ENCODE measurements at places on chromosomes 13 and 19. TPM values are rescaled to one million over a fixed set of nuclear protein-coding genes. Genes with fewer than 3 reads are reported as not detected.

- no peak for DNase-seq
These were observed 586.7 kb upstream of the SGCG start for GRCh38 chr13:22594041-22594440.

DNA sequence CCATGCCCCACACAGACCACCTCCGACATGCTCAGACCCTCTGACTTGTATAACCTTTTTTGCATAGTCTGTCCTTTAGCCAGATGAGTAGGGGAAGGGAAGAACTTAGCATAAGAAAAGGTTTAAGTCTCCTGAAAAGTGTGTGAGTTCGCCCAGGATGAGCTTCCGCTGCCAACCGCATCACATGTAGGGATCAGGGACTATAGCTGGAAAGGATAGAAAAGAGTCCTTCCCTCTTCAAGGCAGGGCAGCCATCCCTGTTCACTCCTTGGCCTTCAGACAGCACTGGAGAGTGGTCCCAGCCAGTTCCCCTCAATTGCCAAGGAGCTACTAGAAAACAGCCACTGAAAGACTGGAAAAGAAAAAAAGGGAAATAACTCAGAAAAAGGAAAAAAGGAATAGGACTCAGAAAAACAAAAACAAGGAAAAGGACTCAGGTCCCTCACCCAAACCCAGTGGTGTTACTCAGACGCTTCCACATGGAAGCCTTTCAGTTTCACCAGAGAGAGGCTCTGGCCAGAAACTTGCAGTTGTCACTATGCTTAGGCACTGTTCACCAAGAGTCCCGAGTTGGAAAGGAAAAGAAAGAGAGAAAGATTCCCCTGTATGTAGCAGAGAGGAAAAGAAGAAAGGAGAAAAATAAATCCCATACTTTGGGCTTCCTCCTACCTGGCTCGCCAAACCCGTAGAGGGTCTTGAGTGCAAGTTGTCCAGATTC lies 5.6 kb upstream of the TM9SF2 start:
- no peak for DNase-seq

Gene KL
- 2.3 TPM for total RNA-seq

GRCh38 chr13:43848001-43848649 lies 31.4 kb downstream of the CCDC122 start:
- DNase-seq, result no peak

Gene ZNF443
- 11.1 TPM for total RNA-seq

DNA sequence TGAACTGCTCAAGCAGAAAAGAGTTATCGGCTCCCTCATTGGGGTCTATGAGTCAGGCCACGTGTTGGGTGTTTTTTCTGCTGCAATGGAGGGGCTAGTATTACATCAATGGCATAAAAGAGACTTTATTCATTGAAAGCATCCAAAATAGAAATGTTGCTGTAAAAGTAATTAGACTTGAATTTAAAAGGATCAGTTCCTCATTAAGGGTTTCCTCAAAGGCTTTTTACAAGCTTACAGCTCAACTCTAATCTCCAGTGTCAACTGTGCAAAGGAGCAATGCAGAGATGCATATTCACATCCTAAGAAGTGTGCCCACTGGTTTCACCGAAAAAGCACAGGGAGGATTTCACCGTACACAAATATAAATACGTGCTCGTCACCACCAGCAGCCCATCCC lies 300.3 kb downstream of the FOXO1 start:
- DNase-seq, result no peak

GRCh38 chr13:109126178-109126577 lies 496.8 kb downstream of the MYO16 start:
- DNase-seq, result no peak

Gene ZNF845
- total RNA-seq, result 6.8 TPM

DNA sequence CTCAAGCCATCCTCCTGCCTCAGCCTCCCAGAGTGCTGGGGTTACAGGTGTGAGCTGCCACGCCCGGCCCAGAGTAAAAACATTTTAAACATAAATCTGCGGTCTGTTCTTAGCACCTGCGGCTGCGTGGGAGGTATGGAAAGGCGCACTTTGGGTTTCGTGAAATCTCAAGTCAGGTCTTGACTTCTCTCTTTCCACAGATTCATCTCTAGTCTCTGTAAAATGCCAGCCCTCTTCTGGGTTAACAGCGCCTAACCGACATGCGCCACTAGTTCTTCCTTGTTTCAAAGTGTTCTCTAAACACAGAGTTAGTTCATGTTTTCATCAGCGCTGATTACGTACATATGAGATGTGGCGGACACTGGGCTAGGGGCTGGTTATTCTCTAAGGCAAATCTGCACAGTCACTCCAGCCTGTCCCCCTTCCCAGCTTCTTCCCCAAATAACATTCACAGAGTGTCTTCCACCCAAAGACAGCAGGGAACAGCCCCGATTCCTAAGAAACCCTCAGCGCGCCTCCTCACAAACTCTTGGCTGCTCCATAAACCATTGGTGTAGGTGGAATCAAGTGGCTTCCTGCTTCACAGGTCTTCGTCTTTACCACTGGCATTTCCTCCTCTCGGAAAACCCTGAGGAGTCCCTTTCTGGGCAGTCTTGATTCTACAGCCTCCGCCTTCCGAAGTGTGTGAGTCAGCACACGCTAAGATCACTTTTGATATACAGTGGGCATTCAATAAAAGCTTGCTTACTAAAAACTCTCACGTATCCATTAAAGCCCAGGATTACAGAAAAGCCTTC lies 1.4 kb downstream of the PARP4 start:
- DNase-seq, result peak; percentile 30

Gene NAPSA
- 0.51 TPM for total RNA-seq

GRCh38 chr13:52894413-52894812 lies 46.0 kb upstream of the PCDH8 start:
- no peak for DNase-seq

DNA sequence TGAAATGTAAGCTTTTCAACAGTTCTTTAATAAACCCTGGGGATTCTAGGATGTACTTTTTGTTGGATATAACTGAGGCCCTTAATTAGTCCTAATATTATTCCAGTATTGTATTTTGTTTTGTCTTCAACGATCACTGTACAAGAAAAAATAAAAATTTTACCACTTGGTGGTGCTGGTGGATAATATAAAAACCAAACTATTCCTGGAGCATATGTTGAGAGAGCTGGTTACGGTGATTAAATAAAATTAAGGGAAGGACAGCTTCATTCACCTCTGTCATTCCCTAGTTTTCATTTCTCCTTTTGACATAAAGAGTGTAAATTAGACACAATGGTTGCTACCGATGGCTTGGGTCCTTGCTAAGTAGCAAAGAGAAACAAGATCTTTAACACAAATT lies 598.6 kb upstream of the PCDH20 start:
- peak; percentile 68 for DNase-seq

DNA sequence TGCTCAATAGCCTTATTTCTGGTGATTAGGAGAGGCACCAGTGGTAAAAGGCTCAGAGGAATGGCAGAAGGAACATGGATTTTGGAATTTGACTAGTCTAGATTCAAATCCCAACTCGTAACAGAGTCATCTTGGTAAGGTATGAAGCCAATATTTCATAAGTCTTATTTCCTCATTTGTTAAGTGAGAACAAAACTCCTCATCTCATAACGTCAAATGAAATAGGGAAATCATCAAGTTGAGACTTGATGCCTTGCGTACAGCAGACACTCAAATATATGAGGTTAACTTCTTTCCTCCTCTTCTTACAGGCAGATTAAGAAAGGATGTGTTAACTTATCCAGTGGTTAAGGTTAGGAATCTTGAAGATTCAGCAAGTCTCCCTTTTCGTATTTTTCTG lies 189.2 kb downstream of the DLEU7 start:
- no peak for DNase-seq

Gene SIGLEC10
- total RNA-seq, result 2.1 TPM

DNA sequence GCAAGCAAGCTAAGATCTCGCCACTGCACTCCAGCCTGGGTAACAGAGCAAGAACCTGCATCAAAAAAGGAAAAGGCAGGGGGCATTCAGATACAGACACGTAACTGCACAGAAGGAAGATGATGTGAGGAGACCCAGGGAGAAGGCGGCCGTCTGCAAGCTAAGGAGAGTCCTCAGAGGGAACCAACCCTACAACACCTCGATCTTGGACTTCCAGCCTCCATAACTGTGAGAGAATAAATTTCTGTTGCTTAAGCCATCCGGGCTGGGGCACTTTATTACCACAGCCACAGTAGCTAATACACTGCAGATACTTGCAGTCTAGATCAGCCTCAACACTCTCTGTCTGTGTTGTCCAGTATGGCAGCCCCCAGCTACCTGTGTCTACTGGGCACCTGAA lies 7.9 kb downstream of the TICAM1 start:
- DNase-seq, result no peak

GRCh38 chr19:29524201-29524911 lies 1.4 kb upstream of the VSTM2B start:
- DNase-seq, result peak; percentile 17

DNA sequence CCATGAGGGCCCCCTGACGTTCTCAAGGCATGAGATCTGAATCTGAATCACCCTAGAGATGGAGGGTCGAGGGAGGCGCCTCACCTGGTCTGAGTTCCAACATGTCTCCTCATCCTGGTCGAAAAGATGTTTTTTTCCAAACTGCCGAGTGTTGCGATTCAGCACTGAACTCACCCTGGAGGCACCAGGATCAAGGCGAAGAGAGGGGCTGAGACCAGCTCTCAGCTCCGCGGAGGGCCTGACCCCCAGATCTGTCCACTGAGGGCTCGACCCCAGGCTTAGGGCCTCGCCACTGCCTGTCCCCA lies 555 bp downstream of the NR2C2AP start:
- no peak for DNase-seq

Gene RYR1
- 231 TPM for total RNA-seq

Gene FEM1A
- 56.1 TPM for total RNA-seq

DNA sequence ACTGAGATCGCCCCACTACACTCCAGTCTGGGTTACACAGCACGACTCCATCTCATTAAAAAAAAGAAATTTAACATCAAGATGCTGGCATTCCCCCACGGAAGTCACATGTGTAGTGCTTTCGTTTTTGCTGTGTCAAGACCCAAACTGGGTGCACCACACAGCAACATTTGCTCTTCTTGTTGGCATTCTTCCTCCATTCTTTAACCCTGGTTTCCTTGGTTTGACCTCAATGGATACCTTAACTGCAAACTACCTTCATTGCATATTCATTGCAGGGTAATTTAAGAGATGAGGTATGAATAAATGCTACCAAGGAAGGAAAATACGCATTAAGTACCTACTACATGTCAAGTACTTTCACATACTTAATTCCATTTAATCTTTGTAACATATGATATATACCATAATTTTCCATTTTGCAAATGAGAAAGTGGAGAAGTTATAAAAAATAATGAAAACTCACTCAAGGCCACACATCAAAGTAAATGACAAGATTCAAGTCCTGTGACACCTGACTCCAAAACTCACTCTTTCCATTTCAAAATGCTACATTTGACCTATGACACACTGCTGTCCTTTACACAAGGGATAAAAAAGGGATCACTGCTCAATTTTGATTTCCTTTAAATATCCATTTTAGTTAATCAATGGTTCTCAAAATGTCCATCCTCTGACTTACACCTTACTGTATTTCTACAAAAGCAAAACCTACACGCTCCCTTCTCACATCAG lies 59.2 kb downstream of the STK24 start:
- no peak for DNase-seq

DNA sequence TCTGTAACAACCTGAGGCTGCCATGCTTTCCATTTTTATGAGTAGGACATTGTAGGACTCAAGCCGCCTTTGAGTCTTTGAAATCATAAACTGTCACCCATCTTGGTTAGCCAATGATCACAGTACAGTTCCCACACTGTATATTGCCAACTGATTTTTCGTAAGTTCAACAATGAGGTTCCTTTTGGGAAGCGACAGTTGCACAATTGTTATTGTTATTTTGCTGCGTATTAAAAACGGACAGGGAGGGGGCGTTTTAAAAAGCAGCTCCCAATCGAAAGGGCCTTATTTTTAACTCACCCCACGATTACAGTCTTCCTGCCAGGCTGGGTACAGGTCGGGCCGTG lies 601 bp downstream of the SLC46A3 start:
- DNase-seq, result peak; percentile 24

DNA sequence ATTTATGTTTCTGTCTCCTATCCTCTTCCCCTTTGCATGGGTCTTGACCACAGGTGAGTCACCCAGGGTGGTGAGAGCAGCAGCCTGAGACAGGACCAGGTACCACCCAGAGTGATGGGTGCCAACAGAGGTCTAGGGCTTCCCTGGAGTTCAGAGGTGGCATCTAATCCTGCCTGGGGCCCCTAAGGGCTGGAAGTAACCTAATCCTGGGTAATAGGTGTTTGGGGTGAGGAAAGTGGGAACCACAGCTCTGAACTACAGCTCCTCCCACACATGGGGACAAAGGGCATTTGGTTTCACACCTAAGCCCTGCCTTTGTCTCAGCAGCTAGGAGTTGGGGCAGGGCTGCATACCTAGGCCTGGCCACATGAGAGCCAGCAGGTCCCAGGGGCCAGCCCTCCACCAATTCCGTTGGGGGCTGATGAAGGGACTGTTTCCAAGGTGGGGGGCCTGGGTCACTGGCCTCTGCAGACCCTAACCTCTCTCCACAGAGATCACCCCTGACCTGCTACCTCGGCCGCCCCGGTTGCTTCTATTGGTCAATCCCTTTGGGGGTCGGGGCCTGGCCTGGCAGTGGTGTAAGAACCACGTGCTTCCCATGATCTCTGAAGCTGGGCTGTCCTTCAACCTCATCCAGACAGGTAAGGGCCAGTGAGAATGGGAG lies 8.0 kb downstream of the SPHK2 start:
- DNase-seq, result no peak

DNA sequence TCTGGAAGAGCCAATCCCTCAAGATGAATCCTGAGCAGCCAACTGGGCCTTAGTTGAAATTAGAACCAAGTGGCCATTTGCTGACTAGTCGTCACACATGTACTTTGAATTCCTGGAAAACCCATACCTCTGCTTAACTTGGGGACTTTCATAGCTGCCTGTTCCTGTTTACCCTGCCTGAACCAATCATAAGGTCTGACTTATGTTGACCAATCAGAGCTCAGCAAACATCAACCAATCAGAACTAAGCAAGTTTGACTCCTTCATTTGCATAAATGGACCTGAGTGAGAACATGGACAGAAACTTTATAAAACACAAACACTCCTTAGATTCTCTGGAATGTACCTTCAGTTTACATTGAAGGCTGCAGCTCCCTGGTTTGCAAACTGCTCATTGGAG lies 50.8 kb downstream of the LATS2 start:
- DNase-seq, result no peak

GRCh38 chr13:59538512-59538911 lies 625.2 kb downstream of the DIAPH3 start:
- no peak for DNase-seq

Gene ACER1
- not detected for total RNA-seq

Gene MARK4
- 16.0 TPM for total RNA-seq

Gene ATXN8OS
- total RNA-seq, result not detected

Gene AZU1
- total RNA-seq, result 2.5 TPM

Gene TTYH1
- total RNA-seq, result 15.0 TPM

DNA sequence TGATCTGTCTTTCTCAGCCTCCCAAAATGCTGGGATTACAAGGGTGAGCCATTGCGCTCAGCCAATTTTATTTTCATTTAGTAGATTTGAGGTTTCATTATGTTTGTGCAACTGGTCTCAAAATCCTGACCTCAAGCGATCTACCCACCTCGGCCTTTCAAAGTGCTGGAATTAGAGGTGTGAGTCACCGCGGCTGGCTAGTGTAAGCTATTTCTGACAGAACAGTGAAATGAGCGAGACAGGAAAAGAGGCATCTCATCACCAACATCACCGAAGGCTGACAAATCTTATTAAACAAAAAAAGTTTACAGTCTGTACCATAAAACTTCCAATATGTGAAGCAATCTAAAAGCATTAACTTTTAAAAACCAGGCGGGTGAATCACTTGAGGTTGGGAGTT lies 12.2 kb upstream of the ZNF888 start:
- DNase-seq, result no peak

Measured in tongue (tissue), 3 donors.